HFF-Myc (cell line): ENCODE measurements at places on chromosomes 16 and 17.

GRCh38 chr16:3856367-3857141, 24.0 kb downstream of the CREBBP start:
- no peak for DNase-seq

- DNase-seq = no peak
Observed at GRCh38 chr17:48787828-48788227, 29.2 kb downstream of the TTLL6 start.

DNA sequence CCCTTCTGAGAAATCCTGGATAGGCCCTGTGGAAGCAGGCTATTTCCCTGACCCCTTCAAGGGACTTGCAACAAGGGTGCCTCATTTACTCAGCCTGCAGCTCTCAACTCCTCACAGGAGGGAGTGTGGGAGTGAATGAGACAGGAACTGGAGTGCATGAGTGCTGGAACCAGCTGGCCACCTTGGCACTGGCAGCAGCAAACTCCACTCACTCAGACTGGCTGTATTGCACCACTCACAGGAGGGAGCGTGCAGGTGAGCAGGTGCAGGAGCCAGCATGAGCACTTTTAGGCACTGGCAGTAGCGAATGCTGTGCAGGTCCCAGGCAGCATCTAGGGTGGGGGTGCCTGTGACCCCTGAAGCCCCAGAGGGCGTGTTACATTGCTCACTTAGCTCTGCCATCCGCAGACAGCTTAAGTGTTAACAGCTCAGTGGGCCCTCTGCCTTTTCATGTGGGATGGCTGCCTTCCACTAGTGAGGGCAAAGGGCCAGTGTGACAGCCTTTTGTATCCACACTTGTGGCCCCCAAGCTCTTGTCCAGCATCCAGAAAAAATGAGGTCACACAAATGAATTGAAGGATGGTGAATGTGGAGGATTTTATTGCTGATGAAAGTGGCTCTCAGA, 11.0 kb upstream of the ZNHIT3 start:
- no peak for DNase-seq

DNA sequence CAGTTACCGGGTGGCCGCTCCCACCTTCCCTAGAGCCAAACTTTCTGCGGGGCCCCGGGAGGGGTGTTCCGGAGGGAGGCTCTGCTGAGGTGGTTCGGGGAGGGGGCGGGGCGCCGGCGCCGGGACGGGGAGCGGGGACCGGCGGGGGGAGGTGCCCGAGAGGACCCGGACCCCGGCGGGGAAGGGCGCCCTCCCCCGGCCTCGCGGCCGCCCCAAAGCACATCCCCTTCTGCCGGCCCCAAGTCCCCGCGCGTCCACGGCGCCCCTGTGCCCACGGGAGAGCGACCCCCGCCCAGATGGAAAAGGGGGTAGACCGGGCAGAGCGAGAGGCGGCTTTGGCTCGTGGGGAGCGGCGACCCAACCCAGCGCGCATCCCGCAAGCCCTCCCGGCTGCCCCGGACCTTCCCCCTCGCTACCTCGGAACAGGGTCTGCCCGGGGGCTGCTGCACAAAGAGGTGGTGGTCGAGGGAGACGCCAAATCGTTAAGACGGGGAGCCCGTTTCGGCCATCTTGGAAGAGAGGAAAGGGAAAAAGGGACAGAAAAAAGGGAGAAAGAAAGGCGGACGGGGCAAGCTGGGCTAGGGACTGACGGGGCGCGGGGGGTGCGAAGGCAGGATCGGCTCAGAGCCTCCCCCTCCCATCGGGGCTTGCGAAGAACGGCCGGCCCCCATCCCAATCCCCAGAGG, 530 bp downstream of the PCGF2 start:
- no peak for DNase-seq

DNA sequence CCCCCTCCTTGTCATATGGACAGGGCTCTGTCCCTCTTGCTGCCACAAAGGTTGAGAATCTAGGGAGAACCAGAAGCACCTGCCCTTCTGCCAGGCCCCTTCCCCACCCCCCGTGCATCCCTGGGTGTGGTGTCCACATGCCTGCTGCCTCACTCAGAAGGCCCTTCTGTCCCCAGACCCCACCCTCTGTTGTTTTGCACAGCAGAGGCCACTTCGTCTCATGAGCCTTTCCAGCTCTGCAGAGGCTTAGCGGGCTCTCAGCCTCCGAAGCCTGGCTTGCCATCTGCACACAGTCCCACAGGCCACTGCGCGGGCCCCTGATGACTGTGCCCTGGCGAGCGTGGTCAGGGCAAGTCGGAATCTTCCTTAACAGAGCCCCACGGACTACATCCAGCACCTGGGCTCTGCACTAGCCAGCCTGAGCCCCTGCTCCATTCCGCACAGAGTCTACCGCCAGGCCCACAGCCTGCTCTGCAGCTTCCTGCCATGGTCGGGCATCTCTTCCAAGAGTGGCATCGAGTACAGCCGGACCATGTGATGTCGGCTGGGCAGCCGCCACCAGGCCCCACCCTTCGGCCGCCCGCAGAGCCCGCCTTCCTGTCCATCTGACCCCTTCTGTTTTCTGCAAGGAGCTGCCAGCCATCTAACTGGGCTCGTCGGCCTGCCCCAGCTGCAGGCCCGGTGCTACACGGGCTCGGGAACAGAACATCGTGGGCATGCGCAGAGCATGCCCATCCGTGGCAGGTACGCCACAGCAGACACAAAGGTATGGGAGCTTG, 10.8 kb downstream of the C16orf90 start:
- DNase-seq = no peak

- DNase-seq = no peak
Observed at GRCh38 chr16:57663436-57663835, 4.7 kb upstream of the ADGRG3 start.

DNA sequence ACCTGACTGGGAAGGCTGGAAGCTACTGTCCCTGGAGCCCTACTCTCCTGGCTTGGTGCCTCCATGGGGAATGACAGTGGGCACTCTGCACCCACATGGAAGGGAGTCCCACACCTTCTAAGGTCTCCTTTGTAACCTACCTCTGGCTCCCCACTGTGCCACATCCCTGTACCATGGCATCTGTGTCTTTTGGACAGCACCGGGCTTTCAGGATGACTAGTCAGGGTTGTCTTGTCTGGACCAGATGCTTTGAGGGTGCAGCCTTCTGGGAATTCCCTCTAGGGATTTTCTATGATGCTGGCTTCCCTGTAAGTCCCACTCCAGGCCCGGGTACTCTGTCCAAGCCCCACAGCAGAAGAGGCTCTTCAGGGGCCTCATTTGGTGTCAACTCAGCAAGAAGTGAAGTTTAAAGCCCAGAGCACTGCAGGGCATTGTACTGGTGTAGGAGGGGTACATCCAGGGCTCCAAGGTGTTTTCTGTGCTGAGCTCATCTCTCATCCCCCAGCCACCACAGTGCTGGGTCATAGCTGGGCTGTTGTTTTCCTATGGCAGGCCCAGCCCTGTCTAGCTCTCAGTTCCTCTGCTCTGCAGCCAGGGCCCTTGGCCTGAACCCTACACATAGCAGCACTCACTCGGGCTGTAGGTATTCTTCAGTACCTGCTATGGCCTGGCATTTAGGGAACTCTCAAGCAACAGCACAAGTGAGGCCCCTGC, 255.3 kb downstream of the CPPED1 start:
- no peak for DNase-seq

DNA sequence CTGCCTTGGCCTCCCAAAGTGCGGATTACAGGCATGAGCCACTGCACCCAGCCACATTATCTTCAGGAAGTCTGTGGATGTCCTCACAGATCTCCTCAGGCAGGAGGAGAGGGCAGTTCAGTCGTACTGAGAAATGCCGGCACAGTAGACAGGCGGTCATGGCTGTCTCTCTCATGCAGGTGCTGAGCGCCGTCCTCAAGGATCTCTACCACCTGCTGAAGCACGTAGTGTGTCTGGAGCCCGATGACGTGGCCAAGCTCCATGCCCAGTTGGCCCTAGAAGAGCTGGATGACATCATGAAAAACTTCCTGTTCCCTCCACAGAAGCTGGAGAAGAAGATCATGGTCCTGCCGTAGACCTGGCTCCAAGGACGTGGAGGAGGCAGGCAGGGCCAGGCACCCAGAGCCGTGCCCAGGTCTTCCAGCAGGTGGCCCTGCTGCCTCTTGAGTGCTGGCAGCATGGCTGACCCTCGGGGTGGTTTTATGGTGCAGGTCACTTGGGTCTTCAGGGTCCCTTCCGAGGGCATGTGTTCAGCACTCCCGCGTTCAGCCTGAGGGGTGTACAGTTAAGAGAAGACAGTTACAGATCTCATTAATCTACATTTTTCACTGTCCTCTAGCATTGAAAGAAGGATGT, 22.0 kb upstream of the HAS3 start:
- DNase-seq = no peak

DNA sequence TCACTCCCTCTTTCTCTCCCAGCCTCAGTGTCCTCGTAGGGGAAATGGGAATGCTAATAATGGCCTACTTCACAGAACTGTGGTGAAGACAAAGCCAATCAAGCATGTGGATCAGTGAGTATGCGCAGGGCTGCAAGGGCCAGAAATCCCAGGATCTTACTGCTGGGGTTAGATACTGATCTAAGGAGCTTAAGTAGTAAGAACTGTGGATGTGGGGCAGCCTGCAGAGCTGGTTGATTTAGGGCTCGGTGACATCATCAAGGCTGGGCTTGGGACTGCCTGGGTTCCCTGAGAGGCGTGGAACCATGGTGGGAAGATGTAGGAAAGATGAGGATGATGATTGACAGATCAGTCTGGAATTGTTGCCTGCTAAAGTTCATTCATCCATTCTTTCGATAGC, 25.6 kb downstream of the GOSR2 start:
- DNase-seq = no peak

GRCh38 chr17:69375229-69375628, 39.3 kb upstream of the MAP2K6 start:
- DNase-seq = no peak

GRCh38 chr16:20916942-20917341, 16.4 kb downstream of the LYRM1 start:
- no peak for DNase-seq
